ENCODE measurements at places on chromosomes 11 and 22.

GRCh38 chr11:134037046-134037908 lies 31.6 kb upstream of the JAM3 start:
- DNase-seq: peak; percentile 76

DNA sequence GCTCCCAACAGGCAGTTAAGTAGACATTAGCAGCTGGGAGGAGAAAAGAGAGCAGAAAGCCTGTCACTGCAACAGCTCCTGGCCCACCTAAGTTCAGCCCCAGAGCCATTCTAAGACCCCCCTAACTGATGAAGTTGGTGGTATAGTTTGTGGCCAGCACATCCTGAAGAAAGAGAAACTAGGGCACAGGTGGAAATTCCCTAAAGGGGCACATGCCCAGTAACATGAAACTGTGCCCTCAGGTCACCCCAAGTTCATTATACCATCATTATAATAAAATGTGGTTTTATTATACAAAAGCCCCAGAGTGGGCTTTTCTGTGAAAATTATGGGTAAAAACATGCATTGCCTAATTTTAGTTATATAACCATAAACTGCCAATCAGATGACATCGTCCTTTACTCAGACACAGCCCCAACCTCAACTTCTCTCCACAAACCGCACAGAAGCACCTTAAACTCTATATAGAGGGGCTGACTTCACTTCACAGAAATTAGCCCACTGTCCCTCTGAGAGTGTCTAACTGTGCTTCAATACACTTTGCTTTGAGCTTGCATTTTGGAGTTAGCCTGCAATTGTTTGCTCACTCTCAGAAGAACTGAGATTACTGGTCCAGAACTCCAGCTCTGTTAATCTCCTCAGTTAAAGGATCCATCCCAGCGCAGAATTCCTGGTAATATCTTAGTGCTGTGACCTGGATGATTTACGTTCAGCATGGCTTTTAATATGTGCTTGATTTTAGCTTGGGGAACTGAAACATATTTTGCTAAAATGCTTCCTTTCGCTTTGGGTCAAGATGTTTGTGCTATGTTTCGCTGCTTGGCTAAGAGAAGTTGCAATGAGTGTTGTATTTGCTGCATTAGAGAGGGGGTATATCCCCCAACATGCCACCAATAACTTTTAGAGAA lies 1.8 kb upstream of the APOL3 start:
- no peak for DNase-seq

DNA sequence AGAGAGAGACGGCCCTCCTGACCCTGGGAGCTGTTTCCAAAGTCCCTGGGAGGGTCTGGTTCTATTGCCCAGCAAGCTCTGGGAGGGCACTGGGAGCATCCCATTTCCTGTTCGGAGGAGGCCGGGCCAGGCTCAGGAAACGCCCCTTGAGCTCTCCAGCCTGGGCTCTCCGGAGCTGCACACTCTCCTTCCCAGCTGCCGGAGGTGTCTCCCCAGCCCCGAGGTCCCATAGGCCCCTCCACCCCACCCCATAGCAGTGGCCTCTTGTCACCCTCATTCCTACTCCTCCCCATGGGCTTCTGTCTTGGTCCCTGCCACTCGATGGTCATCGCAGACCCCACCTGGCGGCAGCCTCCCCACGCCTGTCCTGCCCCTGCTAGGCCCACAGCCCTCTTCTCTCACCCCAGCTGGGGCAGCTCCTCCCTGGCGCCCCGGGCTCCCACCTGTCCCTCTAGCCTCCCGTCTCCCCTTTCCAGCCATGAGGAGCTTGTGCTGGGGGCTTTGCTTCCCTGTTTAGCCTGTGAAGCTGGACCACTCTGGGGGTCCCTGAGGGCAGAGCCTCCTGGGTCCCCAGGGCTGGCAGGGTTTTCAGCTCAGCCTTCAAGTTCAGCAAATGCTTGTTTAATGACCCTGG lies 2.8 kb downstream of the TSPAN32 start:
- DNase-seq: no peak

- no peak for DNase-seq
Measured at GRCh38 chr11:27443746-27444507, 28.7 kb downstream of the LGR4 start.

- peak; percentile 80 for DNase-seq
Measured at GRCh38 chr22:37544955-37545702, 15.2 kb upstream of the CDC42EP1 start.
